ENCODE measurements at places on chromosomes 5 and 9.
A peak's percentile ranks its signal among the peaks of the same experiment; 100 is the strongest.

GRCh38 chr9:94813379-94813778 lies 86.9 kb downstream of the AOPEP start:
- no peak for DNase-seq

GRCh38 chr5:124867137-124867704 lies 120.8 kb upstream of the ZNF608 start:
- no peak for DNase-seq

GRCh38 chr9:137731216-137731946 lies 112.6 kb downstream of the EHMT1 start:
- no peak for DNase-seq

- no peak for DNase-seq
Observed at GRCh38 chr9:119836036-119836435, 466.8 kb upstream of the BRINP1 start.

DNA sequence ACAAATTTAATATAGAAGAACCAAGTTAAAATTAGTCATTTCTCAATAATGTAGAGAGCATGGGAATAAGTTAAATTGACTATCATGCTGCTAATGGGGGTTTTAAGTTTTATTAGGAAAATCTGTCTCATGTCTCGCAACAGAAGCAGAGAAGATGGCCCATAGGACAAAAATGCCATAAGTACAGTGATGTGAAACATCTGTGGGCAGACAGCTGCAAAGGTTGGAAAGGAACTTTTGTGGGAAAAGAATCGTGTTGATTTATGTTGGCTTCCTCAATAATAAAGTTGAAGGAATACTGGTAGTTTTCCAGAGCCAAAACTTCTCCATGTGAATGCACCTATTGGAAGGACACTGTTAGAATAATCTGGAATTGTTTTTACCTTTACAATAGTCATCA lies 44.8 kb downstream of the VCAN start:
- DNase-seq, result no peak

DNA sequence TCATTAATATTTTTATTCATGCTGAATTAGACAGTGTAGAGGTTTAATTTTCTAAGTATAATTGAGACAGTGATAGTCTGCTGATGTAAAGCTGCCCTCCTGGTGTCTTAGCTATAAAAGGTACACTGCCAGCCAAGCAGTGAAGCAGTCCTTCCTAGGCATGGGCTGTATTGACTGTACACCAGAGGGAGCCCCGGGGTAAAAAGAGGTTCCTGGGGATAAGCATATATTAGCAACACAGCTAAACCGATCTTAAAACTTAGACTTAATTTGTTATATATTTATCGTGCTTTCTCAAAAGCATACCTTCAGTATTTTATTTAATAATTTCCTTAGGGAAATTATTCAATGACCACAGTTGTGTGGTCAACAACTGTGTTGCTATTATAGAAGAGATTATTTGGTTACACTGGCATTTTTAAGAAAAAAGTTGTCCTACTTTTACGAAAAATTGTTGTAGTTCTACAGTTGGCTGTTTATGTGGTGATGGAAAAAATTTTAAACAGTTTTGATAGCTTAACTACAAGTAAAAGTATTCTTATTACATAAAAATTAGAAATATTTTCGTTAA lies 68.8 kb downstream of the ELL2 start:
- DNase-seq, result no peak

DNA sequence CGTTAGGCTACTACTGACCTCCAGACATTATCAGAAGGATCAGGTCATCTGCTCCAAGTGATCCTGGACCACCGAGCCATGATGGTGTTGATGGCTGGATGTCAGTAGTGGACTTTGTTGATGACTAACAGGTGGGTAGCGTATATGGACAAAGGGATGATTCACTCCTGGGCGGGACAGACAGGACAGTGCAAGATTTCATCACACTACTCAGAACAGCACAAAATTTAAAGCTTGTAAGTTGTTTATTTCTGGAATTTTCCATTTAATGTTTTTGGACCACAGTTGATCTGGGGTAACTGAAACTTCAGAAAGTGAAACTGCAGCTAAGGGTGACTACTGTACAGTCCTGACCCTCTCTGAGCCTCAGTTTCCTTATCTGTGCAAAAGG lies 12.7 kb downstream of the PDGFRB start:
- no peak for DNase-seq

- no peak for DNase-seq
Observed at GRCh38 chr5:73459366-73459765, 10.8 kb upstream of the FOXD1 start.

DNA sequence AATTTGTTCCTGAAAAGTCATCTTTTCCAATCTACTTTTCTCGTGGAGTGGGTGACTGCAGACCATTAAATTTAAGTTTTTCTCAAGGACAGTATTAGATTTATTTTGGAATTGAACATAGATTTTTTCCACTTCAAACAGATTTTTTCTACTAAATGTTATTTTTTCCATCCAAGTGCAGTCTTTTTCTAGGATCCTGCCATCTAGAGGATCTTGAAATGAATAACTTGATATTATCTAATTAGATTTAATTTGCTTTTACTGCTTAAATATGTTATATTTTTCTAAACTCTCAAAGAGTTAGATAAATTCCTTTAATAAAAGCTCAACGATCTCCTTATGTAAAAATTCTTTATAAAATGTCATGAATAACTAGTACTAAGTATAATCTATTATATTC lies 136.9 kb upstream of the PRR16 start:
- DNase-seq, result no peak

GRCh38 chr5:170413897-170414296 lies 24.7 kb upstream of the KCNMB1 start:
- no peak for DNase-seq

GRCh38 chr9:118529624-118530214 lies 825.5 kb downstream of the TLR4 start:
- no peak for DNase-seq

- DNase-seq, result peak; percentile 85
Observed at GRCh38 chr9:34620061-34620994, at the start of gene DCTN3. TSS of gene DCTN3 (minus strand) at chr9:34620495. CDS start at chr9:34620464, 31 bp downstream.

DNA sequence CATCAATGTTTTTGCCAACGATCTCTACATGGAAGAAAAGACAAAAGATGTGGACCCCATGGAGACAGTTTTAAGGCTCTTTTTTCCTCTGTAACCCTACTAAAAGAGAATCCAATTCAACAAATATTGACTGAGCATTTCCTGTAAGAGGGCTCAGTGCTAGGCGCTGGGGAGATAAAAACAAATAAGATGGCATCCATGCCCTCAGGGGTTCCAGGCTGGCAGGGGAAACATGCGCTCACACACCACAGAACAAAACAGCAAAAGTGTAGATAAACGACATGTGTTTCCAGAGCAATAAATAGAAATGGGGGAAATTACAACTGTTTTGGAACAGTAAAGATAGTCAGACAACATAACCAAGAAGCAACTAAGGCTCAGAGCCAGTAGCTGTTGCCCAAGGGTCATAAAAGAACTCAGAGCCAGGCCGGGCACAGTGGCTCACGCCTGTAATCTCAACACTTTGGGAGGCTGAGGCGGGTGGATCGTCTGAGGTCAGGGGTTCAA lies 25.2 kb downstream of the ZNF608 start:
- DNase-seq, result no peak

GRCh38 chr5:111245654-111246053 lies 21.5 kb downstream of the CAMK4 start:
- DNase-seq, result no peak

DNA sequence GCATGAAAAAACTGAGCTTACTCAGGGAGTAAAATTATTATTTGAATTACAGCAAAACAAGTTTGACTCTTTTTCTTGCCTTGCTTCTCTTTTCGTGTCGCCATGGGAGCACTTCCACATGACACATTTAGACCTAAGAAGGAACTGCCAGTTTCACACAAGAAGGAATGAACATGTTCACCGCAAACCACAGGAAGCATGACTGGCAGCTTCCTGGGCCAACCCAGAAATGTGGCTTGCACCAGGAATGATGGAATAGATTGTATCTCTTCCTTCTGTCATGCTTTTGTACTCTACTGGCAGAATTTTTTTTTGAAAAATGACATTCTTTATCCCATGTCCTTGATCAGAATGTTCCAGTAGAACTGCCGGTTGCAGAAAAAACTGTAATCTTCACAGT lies 32.9 kb upstream of the MAN2A1 start:
- DNase-seq, result peak; percentile 51

DNA sequence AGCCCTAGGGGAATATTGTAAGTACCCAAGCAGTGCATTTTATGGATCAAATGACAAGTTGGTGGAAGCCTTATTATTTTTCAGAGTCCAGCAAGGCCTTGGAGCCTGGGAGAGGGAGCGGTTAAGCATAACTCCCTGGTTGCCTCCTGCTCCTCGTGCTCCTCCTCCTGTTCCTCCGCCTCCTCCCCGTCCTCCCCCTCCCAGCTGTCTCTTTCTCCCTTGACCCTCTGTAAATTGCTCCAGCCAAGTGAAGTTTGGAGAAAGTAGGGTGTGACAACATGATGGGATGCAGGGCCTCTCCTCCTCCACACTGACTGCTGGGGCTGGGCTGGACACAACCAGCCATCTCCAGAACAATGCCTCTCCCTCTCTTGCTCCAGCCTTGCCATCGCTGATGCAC lies 586.9 kb downstream of the CCDC171 start:
- DNase-seq, result no peak

DNA sequence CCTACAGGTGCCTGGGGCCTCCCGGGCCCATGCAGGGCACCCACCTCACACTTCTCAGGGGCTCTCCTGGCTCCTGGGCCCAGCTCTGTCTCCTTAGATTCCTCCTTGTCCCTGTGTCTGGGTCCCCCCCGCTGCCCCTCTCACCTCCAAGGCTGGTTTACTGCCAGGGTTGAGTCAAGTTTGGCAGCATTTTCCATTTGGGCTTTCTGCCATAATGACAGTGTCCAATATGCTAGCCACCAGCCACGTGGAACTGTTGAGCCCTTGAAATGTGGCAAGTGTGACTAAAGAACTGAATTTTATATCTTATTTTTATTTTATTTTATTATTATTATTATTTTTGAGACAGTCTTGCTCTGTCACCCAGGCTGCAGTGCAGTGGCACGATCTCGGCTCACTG lies 1.9 kb downstream of the TTC16 start:
- DNase-seq, result no peak

DNA sequence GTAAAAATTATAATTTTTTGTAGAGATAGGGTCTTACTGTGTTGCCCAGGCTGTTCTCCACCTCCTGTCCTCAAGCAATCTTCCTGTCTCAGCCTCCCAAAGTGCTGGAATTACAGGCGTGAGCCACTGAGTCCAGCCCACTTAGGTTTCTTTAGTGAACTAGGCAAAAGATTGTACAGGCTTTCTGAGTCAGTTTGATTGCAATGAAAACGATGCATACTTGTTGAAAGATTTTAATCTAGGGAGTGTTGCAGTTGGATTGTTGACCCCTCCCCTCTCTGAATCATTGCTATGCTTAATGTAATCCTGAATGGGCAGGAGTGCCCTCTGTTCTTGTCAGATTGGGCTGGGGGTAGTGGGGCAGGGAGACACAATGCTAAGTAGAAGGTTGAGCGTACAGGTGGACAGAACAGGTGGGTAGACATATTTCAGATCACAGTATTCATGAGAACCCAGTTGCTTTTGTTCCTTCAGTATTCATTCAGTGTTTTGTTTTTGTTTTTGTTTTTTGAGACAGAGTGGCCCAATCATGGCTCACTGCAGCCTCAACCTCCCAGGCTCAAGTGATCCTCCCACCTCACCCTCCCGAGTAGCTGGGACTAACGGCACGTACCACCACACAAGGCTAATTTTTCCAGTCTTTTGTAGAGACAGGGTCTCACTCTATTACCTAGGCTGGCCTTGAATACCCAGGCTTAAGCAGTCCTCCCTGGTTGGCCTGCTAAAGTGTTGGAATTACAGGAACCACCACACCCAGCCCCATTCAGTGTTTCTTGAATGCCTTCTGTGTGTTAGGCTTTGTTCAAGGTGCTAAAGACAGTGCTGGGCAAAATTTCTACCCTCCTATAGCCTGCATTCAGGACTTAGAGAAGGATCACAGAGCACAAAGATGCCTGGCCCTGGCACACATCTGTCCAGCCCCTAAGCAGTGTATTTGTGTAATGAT lies 70.1 kb downstream of the KIAA1958 start:
- no peak for DNase-seq

DNA sequence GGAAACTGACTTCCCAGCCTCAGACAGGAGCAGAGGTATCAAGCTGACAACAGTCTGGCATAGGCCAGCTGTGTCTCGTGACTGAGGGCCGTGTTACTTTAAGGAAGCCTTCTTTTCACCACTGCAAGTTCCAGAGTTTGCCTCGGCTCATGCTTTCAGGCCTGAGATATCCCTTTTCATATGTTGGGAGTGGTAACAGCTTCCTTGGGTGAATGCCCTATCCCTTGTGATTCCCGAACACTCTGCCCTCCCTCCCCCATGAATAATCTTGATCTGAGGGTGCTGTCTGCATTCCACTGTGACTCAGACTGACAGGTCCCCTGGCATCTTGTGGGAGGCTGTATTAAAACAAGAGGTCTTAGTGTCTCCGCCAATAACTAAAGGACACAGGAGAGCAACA lies 49.7 kb upstream of the ARL15 start:
- DNase-seq, result no peak

- no peak for DNase-seq
Observed at GRCh38 chr9:116479056-116479544, 208.0 kb upstream of the TRIM32 start.

DNA sequence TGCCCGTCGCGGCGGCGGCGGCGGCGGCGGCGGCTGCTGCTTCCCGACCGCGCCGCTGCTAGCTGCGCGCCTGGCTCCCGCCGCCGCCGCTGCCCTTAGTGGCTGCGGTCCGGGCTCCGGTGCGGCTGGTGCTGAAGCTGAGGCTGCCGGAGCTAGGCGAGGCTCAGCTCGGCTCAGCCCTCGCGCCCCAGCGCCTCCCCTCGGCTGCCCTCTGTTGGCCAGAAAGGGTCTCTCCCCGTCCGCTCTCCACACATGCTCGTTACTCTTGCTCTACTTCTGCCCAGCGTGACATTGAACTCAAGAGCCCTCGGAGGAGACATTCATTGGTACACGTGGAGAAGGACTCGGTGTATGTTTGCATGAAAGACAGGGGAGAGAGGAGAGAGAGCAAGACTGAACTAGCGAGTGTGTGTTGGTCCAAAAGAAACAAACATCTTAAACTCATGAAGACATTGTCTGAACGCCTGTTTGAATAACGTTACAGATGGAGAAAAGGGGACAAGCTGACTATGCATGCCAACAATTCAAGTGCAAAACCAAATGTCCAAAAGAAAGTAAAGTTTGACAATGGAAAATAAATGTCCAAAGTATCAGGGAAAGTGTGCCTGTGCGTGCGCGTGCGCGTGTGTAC lies at the start of gene HCN1:
TSS of gene HCN1 (minus strand) at position 175 of the 631 bp plus-strand sequence.
- no peak for DNase-seq

DNA sequence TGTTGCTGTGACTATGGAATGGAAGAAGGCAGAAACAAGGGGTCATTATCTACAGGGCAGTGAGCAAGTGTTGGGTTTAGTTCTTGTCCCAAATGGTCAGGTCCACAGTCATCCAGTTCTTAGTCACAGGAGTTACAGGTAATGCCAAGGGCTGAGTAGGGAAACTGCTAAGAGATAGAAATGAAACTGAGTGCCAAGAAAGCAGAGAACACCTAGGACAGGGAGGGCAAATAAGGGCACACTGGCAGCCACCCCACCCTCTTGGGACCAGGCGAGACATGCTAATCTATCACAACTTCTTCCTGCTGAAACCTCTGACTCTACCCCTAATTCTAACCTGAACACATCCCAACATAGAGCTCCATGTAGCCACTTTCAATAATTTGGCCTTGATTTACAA lies 103.2 kb downstream of the KLF4 start:
- no peak for DNase-seq
